CD4-positive, alpha-beta memory T cell (primary cell): ENCODE measurements at places on chromosomes 4 and X.

GRCh38 chr4:40507977-40508376 lies 121.7 kb downstream of the RBM47 start:
- DNase-seq, result no peak

- DNase-seq, result no peak
These were observed 175.9 kb downstream of the FBXW7 start for GRCh38 chr4:152360045-152360410.

GRCh38 chr4:152010710-152011079 lies 249.9 kb upstream of the GATB start:
- peak; percentile 61 for DNase-seq

DNA sequence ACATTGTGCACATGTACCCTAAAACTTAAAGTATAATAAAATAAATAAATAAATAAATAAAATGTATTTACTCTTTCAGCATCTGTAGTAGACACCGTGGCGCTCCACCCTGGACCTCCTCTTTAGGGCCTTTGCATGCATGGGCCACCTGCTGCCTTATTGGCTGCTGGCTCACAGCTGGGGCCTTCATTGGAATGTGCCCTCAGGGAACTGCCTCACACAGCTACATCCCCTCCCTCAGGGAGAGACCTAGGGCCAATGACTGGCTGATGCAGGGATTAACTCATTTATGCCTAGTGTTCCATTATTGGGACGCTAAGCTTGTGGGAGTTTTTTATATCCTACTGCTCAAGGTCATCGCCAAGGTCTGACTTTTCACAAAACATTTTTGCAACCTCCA lies 302.9 kb upstream of the FTHL17 start:
- no peak for DNase-seq

- DNase-seq, result no peak
These were observed 331.9 kb upstream of the SFRP2 start for GRCh38 chr4:154120690-154121345.

GRCh38 chrX:115906881-115907280 lies 263.7 kb upstream of the AGTR2 start:
- DNase-seq, result no peak

- DNase-seq, result no peak
These were observed 750.5 kb downstream of the ADGRL3 start for GRCh38 chr4:61950625-61951024.

DNA sequence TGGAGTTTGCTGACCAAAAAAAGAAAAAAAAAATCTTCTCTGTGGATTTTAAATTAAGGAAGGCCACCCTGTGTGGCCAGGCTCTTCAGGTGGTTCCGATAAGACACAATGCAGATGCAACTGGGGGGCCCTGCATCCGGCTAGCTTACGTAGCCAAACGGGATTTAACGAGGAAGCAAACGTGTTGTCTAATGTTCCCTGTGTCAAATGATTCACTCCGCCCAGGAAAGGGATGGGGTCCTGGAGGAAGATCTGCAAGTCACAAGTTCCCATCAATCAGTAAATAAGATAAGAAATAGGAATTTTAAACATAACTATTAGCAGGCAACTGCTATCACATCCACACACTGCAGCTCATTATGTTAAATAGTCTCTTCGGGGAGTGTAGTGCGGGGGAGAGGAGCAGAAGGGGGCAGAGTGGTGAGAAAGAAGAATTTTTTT lies 216.4 kb upstream of the GYPA start:
- no peak for DNase-seq

GRCh38 chr4:147678106-147678505 lies 5.9 kb downstream of the PRMT9 start:
- DNase-seq, result no peak

DNA sequence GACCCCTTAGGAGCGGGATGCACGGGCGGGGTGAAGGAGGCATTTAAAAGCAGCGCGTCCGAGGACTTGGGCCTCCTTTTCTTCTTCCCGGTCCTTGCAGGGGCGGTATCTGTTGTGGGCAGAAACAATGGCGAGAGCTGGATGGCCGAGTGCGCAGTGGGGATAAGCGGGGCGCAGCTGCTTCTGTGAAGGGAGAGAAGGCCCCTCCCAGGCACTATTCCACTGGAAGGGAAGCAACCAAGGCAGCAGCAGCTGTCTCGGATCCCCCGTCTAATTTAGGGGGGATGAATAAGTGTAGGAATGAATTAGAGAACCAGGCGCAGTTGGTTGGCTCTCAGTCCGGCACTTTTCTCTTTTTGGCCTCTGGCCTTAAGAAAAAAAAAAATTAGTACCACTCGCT lies 995 bp downstream of the SMARCA5 start:
- DNase-seq, result no peak

- no peak for DNase-seq
These were observed 10.7 kb downstream of the FGFR3 start for GRCh38 chr4:1803523-1804423.

- DNase-seq, result no peak
These were observed 16.8 kb upstream of the NFXL1 start for GRCh38 chr4:47930971-47931804.

DNA sequence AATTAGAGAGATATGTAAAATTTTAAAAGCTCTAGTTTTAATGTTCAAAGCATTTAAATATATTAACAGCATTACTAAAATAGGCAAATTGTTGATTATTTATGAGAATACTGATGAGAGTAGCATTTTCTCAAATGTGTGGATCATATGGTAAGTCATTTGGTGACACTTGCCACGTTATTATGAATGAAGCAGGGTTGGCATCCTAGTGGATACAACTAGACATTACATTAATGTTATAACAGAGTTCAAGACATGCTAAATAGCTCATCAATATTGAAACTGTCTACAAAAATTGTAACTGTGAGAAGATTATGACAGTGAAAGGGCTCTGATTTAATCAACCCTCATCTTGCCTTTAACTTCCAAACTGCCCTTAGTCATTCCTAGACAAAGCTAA lies 171.1 kb downstream of the PDGFC start:
- no peak for DNase-seq

DNA sequence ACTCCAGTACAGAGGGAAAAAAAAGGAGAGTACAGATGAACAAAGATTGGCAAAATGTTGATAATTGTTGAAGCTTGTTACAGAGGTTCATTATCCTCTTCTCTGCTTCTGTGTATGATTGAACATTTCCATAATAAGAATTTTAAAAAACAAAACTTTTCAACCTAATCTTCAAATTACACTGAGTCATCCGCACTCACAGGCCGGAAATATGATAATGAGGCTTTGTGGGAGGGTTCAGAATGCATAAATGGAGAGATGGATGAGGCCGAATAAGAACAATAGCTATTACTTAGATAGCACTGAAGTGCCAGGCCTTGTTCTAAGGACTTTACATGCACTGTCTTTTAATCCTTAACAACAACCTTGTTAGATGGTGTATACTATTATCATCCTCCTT lies 4.6 kb upstream of the ERCC6L start:
- DNase-seq, result no peak

DNA sequence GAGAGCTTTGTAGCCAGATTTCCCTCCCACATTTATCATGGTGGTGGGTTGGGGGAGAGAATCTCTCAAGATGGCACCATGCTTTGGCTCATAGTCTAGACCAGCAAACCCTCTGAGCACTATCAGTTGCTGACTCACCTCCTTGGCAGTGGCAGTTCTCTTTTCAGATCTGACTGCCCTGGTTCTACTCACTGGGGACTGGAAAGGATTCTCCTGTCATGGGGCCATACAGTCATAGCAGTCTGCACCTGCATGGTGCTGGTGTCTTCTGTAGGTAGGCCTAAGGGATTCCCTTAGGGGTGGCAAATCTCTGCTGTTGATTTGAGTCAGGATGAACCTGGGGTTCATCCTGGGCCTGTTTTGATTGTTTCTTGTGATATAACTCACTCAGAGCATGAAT lies 2.6 kb downstream of the TEX13B start:
- DNase-seq, result no peak

DNA sequence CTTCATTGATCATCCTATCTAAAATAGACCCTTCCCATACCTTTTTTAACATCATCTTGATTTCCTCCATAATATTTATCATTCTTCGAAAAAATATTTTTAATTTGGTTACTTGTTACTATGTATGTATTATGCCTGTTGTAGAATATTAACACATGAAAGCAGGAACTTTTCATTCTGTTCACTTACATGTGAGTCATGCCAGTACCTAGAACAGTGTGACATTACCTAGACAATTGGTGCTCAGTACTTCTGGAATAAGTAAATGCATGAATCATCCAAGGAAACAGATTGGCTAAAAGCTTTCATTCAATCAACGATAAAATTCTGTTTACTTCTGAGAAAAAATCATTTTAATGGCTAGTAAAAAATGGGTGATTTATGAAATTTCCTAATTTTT lies 76.4 kb downstream of the CXXC4 start:
- DNase-seq, result no peak

DNA sequence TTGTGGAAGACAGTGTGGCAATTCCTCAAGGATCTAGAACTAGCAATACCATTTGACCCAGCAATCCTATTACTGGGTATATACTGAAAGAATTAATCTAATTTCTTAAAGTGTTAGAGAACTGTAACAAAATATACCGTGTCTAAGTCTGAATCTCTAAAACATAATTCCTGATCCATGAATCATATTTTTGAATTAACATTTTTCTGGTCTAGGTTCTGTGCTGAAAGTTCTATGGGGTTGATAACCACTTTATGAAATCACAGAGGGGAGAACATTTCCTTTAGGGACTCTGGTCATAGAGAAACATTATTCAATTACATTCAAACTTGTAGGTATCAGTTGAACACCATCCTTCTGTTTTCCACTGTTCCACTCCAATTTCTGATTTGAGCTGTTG lies 91.9 kb upstream of the ETNPPL start:
- DNase-seq, result no peak

- no peak for DNase-seq
These were observed 15.4 kb downstream of the NHS start for GRCh38 chrX:17390419-17390850.

DNA sequence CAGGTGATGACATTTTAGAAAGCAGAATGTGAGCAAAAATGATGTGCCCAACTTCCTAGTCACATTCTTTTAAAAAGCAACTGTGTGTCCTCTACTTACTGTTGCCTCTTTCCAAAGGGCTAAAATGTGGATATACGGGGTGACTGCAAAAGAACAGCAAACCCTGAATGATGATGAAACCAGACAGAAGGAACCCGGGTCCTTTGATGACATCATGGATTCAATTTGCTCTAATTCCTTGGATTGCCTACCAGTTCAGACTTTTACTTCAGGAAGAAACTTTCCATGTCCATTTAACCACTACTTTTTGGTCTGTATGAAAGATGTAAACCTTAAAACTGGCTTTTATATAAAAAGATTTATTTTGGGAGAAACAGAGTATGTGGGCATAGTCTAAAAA lies 190.9 kb upstream of the MAB21L2 start:
- no peak for DNase-seq

DNA sequence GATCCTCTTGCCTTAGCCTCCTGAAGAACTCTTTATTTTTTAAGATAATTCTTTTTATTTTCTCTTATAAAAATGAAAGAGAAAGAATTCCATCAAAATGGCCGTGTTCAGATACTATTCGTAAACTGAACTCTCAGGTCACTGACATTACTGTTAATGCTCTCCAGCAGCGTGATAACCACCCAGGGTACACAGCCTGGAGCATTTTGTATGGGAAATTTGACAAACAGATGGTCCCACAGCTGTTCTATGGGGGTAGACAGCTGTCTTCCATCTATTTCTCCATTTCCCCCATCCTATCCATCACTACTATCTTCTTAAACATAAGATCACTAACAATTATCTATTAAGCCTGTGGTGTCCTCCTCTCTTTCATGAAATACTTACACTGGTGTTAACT lies 47.8 kb downstream of the SYNPO2 start:
- no peak for DNase-seq

DNA sequence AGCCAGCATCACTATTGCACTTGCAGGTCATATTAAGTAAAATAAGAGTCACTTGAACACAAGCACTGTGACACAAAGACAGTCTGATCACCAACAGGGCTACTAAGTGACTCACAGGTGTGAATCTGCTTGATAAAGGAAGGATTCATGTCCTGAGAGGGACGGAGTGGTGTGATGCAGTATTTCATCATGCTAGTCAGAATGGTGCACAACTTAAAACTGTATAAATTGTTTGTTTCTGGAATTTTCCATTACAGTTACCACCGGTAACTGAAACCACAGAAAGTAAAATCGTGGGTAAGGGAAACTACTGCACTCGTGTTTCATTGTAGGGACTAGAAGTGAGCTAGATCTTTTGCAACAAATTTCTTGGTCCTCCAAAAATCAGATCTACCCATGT lies 109.7 kb downstream of the ELOVL6 start:
- no peak for DNase-seq

DNA sequence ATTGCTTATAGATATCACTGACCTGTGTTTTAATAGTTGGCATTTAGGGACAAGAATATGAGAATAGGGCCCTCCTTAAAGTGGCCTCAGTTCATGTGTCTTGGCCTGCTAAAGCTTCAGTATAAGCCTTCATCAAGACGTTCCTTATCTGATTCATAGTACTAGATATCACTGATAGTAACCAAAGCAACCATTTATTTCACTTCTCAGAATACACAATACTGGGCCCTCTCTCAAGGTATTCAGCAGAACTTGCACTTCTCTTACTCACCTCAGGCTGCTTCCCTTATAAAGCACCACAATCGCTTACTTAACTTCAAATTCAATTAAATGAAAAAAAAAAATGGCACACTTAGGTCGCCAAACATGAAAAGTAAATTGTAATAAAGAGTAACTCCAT lies 259.4 kb upstream of the PCDH7 start:
- DNase-seq, result no peak

GRCh38 chrX:40008791-40009461 lies 88.8 kb downstream of the BCOR start:
- DNase-seq, result no peak

DNA sequence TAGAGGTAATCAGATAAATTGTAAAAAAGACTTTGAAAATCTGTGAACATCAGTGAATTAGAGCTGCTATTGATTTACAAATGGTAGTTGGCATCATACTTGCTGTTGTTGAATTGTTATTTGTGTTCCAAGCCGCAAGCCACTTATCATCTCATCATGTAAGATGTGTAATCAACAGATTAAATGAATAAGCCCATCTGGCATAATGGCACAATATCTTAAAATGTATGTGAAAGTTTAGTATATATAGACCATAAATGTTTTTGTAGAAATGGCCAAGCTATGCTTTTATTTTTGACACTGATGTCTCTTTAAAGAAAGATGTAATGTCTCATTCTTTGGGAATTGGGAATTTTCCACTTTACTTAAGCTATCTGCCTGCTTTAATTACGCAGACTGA lies 682.6 kb upstream of the GNPDA2 start:
- DNase-seq, result no peak

- no peak for DNase-seq
These were observed 19.8 kb upstream of the DDX3X start for GRCh38 chrX:41314204-41314603.

- DNase-seq, result no peak
These were observed 29.8 kb downstream of the PIGG start for GRCh38 chr4:528835-529234.
